ENCODE measurements at places on chromosomes 4 and X.

DNA sequence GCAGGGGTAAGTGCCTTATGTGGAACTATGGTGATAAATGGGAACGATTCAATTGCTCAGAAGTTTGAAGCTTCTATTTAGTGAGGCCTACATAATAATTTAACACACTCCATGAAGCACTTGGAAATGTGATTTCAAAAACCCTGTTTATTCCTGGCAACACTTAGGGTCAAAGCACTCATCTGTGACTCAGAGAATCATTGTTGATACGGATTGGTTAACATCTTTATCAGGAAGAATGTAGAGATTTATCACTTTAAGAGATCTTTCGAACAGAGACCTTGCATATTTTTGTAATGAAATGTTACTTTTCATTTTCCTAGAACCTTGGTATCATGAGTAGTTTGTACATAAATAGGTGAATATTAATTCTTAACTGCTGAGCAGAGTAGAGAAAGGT, 269.1 kb upstream of the SLIT2 start:
- DNase-seq, result no peak

DNA sequence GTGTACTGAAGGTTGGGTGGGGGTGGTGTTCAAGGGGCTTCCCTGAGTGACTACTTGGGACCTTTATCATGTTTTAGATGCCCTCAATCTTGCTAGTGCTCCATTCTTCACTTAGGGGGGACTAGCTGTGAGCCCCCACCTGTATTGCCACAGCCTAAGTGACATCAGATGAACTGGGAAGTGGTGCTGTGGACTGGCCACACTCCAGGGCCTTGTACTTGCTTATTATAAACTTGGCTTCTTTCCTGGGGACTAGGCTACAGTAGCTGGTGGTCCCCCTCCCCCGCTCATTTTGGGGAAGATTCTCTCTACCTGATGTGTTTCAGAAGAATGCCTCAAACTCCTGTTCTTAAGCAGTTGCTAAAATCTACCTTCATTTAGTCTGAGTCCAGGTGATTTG, 46.7 kb upstream of the WDR1 start:
- DNase-seq, result no peak

DNA sequence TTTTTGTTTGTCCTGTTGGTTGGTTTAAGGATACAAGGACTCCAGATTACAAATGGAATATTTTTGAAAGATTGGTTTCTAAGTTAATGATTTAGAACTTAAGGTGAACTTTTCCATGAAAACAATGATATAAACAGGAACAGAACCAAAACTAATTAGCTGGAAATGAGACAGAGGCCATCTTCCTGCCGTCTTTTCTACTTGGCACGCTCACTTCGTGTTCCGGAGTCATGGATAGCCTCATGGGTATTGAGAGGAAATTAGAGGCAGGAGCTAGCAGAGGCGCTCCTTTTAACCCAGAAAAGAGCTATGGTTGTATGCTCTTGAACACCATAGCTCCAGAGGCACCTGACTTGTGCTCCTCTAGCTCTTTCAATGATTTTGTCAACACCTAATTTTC, 2.4 kb downstream of the FAM241A start:
- no peak for DNase-seq

DNA sequence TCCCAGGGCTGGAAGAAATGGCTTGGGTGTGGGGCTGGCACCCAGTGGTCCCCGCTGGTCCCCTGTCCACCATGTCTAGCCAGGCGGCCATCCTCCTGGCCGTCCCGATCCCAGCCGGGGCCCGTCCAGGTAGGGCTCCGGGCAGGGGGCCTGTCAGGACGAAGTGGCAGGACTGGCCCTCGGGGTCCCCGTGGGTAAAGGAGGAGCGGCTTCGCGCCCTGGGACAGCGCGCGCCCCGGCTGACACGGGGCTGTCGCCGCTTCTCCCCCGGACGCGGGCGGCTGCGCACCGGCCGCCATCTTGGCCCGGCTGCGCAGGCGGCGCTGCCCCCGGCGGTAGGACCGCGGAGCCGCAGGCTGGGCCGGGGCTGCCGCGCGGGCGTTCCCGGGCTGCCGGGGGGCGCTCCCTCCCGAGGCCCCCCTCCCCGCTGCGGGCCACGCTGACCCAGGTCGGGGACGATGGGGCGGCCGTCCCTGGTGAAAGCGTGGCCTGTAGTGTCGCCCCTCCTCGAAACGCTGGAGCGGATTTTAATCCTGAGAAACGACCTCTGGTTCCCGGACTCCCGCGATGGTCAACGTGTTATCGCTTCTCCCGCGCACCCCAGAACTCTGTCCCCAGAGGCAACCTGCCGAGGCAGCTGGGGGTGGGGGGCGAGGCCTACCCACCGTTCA, 60.4 kb upstream of the BCOR start:
- no peak for DNase-seq

DNA sequence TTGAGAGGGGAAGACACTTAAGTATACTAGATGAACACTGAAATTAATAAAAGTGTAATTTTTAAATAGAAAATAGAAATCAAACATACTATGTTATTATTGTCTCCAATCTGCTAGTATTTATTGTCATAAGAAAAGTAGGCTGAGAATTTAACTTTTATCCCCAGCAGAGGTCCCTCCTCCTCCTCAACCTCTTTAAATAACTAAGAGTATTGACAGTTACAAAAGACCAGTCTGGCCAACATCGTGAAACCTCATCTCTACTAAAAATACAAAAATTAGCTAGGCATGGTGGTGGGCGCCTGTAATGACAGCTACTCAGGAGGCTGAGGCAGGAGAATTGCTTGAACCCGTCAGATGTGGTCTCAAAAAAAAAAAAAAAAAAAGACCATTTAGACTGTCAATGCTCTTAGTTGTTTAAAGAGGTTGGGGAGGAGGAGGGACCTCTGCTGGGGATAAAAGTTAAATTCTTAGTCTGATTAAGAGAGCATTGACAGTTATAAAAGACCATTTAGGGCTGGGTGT, 4.2 kb downstream of the SLC30A9 start:
- DNase-seq, result no peak

DNA sequence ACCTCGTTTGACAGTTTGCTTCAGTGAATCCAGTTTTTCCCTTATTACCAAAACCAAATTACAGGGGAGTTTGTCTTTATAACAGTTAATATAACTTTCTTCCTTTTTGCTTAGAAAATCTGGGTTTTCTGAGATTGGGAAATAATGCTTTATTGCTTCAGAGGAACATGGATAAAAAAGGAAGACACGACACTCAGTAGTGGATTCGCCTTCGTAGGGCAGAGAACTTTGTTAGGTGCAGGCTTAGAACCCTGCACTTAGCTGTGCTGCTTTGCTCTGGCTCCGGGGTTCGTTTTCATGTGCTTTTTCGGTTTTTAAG, 188.2 kb downstream of the SOWAHB start:
- DNase-seq, result no peak

GRCh38 chr4:113468165-113469022, 293.1 kb downstream of the CAMK2D start:
- no peak for DNase-seq

DNA sequence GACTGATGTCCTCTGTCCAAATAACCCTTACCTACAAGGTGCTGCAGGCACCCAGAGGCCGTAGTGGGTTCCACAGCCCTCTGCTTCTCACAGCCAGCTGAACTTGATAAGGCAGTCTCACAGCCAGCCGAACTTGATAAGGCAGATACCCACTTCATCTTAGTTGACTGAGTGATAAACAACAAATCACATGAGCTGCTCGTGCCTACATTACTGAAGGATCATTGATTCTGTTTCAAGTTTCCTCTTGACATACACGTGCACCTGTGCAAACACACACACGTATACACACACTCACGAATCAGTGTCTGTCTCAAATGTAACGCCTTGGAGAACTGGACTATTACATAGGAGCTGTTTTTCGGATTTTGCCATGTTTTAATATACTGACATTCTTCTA, 276.3 kb downstream of the DCTD start:
- no peak for DNase-seq

GRCh38 chr4:112823156-112823555, 186.2 kb downstream of the LARP7 start:
- no peak for DNase-seq

- DNase-seq, result no peak
Observed at GRCh38 chrX:46642145-46642544, 68.6 kb downstream of the CHST7 start.

- DNase-seq, result no peak
Observed at GRCh38 chr4:56619160-56619559, 61.9 kb downstream of the HOPX start.

DNA sequence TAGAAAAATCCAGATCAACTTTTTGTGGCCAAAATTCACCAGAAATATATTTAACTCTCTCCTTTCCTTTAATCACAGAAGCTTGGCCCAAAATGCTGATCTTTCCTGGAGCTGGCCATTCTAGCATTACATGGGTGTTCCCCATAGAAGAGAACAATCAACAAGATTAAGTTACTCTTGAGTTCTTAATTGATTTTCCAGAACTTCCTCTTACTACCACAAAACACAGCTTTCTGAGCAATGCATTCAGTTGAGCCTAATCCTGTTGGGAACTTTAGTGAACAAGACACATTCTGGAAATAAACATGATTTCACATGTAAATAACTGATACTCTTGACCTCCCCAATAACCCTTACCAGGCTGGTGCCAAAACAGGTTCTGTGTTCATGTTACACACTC, 45.4 kb upstream of the STIM2 start:
- no peak for DNase-seq

GRCh38 chr4:56656346-56656643, 24.8 kb downstream of the HOPX start:
- peak; percentile 56 for DNase-seq

GRCh38 chr4:79178760-79179159, 147.1 kb downstream of the NAA11 start:
- DNase-seq, result no peak

Data from stimulated activated CD4-positive, alpha-beta T cell treated with anti-CD3 and anti-CD28 coated beads, Interleukin-15, amount 100 ng/mL, for 48 hours (primary cell).